ENCODE measurements at places on chromosomes 4 and X. TPM values are rescaled to one million over a fixed set of nuclear protein-coding genes. Genes with fewer than 3 reads are reported as not detected.

- no peak overlapping the region for H3K27ac ChIP-seq
- DNase-seq: no peak
- peaks cover 13% of the 10 kb centered on the region for H3K4me1 ChIP-seq
- no peak overlapping the region for H3K4me3 ChIP-seq
- no peaks in the 10 kb centered on the region for H3K36me3 ChIP-seq
Measured at GRCh38 chr4:156512622-156513021, 459.0 kb downstream of the PDGFC start.

CABS1 gene
- total RNA-seq: not detected

DNA sequence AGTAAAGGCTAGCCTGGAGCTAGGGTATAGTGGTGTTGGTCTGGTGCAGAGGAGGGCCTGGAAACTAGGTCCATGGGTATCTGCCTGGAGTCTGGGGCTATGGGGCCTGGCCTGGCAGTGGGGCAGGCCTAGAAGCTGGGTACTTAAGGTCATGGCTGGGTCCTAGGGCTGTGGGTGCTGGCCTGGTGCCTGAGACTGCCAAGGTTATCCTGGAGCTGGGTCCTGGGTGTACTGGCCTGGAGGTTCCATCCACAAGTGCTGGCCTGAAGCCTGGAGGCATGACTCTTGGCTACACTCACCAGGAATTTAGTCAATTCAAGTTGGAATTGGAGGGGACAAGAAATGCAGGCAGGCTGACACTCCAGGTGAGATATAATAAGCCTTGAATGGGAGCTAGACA is 108.4 kb upstream of the ZCCHC13 start:
- no peaks in the 10 kb centered on the region for H3K27me3 ChIP-seq
- H3K4me3 ChIP-seq: no peak overlapping the region
- DNase-seq: no peak
- peaks cover 5% of the 10 kb centered on the region for H3K36me3 ChIP-seq
- H3K27ac ChIP-seq: no peak overlapping the region

DNA sequence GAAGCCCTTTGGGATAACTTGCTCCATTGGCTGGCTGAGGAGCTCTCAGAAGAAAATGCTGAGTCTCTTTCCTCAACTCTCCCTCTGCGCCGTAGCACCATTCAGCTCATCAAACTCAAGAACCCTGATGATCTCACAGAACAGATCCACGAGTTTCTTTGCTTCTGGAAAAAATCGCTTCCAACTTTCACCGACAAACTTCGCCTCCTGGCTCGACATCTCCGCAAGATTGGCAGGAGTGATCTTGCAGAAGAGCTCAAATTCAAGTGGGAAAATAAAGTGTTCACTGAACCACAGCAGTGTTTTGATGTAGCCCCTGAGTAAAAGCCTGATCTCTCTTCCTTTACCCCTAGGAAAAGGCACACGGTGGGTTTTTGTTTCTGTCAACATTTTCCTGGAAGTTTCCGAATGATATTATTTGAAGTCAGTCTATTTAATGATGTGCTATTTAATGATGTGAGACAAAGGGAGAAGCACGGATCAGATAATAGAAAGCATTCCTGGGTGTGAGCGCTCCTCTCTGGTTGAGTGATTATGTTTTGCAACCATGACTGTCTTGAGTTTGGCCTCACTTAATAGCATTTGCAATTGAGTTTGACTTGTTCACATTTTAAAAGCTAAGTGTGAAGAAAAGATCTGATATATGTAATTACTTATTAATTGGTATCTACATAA is 62.2 kb downstream of the DTHD1 start:
- no peaks in the 10 kb centered on the region for H3K36me3 ChIP-seq
- H3K27ac ChIP-seq: no peak overlapping the region
- H3K4me3 ChIP-seq: no peak overlapping the region
- no peak for DNase-seq

GRCh38 chr4:25900310-25900709 is 13.7 kb upstream of the SMIM20 start:
- no peaks in the 10 kb centered on the region for H3K27me3 ChIP-seq
- DNase-seq: no peak
- H3K36me3 ChIP-seq: no peaks in the 10 kb centered on the region

GRCh38 chr4:125344198-125344597 is 29.4 kb downstream of the FAT4 start:
- no peak for DNase-seq
- H3K4me1 ChIP-seq: peaks cover 9% of the 10 kb centered on the region
- no peak overlapping the region for H3K27ac ChIP-seq
- H3K4me3 ChIP-seq: no peak overlapping the region
- no peaks in the 10 kb centered on the region for H3K36me3 ChIP-seq

- H3K27me3 ChIP-seq: no peaks in the 10 kb centered on the region
- no peaks in the 10 kb centered on the region for H3K4me1 ChIP-seq
- no peak overlapping the region for H3K4me3 ChIP-seq
- DNase-seq: no peak
- H3K36me3 ChIP-seq: no peaks in the 10 kb centered on the region
Measured at GRCh38 chr4:96504386-96504785, 664.5 kb downstream of the PDHA2 start.

BMX gene
- not detected for total RNA-seq
